ENCODE measurements at places on chromosomes 5 and 9.

DNA sequence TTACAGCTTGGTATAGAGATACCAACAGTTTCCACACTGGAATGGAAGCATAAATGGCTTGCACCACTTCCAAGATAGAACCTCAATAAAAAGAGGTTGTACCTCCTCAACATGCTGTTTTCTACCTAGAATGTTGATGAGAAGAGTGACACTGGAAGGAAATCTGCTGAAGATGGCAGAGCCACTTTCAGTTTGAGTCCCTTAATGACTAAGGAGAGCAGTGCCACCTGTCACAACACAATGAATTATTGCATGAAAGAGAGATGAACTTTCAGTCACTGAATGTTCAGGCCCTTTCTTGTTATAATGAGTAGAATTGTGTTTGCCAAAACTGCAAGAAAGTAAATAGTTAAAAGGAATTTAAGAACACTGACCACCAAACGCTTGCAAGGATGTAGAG lies 958.5 kb downstream of the DTWD2 start:
- no peak for DNase-seq

GRCh38 chr9:127503947-127504886 lies 52.9 kb downstream of the LRSAM1 start:
- peak; percentile 88 for DNase-seq

DNA sequence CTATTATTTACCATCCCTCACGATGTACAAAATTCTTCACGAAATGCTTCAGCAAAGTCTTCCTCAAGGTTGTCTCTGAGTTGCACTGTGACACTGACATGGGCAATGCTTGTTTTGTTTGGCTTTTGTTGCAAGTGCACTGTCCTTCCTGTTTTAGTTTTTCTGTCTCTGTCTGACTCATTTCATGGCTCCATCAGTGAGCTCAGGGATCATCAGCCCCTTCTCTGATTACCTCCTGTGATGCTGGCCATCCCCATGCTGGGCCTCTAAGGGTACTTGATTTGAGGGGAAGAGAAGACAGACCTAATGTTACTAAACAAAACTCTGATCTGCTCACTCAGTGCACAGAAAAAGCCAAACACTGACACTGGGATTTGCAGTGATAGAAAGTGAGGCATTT lies 37.6 kb upstream of the STX17 start:
- no peak for DNase-seq

DNA sequence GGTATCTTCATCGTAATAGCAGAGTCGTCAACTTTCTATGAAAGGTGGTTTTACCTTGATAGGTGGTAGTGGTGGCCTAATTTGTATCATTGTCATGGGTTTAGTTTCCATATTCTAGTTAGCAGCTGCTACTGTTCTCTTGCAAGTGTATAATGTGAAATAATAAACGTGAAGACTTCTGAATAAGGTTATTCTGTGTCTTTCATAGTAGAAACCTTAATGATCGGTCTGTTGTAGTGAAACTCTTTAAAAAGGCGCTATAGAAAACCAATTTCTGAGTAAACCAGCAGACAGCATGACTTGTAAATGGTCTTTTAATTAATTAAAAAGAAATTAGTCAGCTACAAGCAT lies 1.6 kb downstream of the SET start:
- DNase-seq = no peak

DNA sequence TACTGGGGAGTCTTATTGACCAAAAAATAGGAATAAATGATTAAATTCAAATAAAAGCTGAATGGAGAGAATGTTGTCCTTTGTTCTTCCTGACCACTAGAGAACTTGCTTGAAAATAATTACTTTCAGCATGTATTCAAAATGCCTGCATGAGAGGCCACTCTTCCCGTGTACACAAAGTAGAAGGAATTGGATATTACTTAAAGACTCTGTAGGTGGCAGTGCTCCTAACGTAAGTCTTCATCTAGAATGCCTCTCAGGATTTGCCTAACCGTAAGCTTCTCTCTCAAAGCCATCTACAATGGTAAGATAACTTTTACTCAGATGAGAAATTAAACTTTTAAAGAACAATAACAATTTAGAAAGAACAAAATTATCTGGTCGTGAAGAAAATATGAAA lies 620.0 kb upstream of the CCNG1 start:
- DNase-seq = no peak

GRCh38 chr5:64792469-64792868 lies 23.7 kb downstream of the CWC27 start:
- DNase-seq = no peak

- DNase-seq = no peak
These were observed 47.3 kb upstream of the TRMT10B start for GRCh38 chr9:37706290-37706689.

- DNase-seq = no peak
These were observed 14.1 kb downstream of the FBXL17 start for GRCh38 chr5:108367679-108368334.
